Stimulated activated CD4-positive, alpha-beta T cell treated with anti-CD3 and anti-CD28 coated beads, Interleukin-2, amount 100 ng/mL, for 4 hours (primary cell): ENCODE measurements at places on chromosomes 3 and 15.

- no peak for DNase-seq
Observed at GRCh38 chr15:27608248-27608647, 490.9 kb downstream of the OCA2 start.

- DNase-seq: no peak
Observed at GRCh38 chr15:41417418-41418195, 712 bp downstream of the RTF1 start.

DNA sequence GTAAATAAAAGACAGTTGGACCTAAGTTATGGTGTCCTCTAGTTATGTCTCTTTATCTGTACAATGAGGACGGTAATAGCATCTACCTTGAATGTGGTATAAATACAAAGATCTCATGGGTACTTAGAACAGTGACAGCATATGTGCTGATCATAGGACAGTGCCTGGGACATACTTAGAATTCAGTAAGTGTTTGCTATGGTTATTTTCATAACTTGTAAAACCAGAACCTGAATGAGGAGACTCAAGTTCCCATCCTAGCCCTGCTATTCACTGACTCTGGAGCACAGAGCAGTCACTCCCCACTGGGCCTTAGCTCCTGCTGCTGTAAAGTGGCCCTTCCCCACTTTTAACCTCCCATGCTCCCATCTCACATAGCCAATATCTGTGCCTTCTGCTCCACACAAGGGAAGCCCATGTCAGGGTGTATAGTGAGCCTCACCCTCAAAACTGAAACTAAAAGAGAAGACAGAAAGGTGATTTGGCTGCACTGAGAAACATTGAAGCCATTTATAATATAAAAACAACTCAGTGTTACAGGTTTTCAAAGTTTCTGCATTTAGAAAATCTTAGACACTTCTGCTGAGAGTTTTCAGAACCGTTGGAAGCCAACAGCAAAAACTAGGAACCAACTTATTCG, 225.4 kb upstream of the UBE2E2 start:
- no peak for DNase-seq

- no peak for DNase-seq
Observed at GRCh38 chr15:58597943-58598828, 151.3 kb downstream of the ADAM10 start.

GRCh38 chr3:194961149-194961548, 275.5 kb downstream of the FAM43A start:
- no peak for DNase-seq

- DNase-seq: no peak
Observed at GRCh38 chr3:50003216-50003615, 63.3 kb downstream of the RBM6 start.
